ENCODE measurements at places on chromosomes 4 and X.

DNA sequence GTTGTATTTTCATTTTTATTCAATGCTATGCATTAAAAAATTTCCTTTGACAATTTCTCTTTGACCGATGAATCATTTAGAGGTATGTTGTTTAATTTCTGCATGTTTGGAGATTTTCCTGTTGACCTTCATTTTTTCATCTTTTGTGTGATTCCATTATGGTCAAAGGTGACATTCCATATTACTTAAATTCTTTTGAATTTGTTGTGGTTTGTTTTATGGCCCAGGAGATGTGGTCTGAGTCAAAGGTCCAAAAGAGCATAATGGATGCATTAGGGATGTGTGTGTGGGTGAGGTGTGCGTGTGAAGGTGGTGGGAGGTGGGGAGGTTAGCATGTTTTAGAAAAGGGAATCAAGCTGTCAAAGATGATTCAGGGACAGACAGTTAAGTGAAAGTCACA, 76.0 kb upstream of the GIMD1 start:
- no peak for DNase-seq

DNA sequence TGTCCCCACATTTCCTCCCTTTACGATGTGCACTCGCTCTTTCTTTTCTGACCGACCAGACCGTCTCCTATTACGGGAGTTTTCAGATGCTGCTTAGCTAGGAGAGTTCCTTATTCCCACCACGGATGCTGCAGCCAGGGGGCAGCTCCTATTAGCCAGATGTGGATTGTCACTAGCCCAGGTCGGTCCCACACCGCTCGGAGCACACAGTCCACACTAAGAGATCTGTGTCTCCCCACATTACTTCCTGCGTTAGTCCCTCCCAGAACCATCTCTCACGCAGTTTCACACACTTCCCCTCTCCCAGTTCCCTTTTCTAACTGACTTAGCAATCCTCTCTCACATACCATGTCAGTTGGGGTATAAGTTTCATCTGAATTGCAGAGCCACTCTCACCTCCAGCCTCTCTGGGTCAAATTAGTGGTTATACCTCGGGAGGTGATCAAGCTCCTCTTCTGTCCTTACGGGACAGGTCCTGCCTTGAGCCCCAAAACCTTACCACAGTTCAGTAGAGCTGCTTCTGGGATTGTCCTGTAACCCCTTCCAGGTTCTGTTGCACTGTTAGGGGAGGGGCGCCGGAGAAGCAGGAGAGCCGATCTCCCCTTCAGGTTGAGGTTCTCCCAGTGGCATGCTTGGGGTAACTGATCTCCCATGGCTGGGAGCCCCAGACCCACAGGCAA, 28.2 kb downstream of the SULT1E1 start:
- DNase-seq: no peak

DNA sequence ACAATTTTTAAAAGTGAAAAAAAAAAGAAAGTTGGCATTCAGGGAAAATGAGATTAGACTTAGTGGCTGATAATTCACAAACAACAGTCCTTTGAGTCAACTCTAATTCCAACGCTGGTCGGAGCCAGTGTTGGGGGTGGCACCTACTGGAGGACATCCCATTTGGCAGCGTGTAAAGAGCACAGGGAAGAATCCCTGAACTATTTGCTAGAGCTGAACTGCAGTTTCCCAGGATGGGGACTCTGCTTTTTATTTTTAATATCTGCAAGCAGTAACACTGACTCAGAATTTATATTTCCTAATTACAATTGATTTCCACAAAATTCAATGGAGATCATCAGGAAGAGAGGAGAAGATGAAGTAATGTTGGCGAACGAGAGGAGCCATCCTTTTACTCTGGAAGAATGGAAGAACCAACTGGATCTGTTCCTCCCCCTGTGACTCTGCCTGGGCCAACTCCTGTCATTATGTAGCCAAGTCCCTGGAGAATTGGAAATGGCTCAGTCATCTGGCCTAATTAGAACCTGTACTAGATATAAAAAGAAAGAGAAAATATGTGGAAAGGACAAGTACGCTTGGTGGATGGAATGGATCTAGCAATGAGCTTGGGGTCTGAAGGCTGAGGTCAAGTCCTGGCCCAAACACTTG, 76.7 kb downstream of the IRF2 start:
- no peak for DNase-seq

DNA sequence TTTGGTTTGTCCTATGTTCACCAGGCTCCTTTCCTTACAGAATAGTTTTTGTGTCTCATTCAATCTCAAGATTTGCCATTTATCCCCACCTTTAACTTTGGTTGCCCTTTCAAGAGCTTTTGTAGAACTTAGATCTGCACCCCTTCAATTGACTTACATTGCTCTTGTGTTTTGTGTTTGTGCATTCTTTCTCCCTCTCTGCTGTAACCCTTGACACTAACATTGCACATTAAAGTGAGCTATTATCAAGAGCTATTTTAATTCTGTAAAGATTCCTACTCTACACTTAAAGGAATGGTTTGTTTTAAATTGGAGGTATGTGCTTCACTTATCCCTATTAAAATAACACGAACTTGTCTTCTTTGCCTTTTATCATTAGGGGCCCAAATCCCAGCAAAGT, 65.3 kb downstream of the CDS1 start:
- DNase-seq: no peak

DNA sequence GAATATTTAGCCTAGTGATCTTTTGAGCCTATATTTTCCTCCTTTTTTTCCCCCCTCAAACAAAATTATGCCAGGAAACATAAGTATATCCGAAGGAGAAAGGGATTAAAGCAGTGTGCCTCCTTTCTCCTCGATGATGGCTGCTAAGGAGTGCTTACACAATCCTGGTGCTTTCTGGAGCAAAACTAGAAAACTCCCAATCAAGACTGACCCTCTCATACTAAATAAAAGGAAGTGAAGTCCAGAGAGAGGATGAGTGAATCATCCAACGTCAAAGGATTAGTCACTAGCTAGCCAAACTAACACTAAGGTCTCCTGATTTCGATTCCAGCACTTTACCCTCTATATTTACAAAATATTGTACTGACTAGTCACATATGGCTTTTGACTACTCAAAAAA, 146.8 kb downstream of the PPP3CA start:
- no peak for DNase-seq

- no peak for DNase-seq
These were observed 78.1 kb upstream of the TNIP3 start for GRCh38 chr4:121242188-121242750.

- no peak for DNase-seq
These were observed 252.7 kb downstream of the SPRY1 start for GRCh38 chr4:123649250-123649644.

DNA sequence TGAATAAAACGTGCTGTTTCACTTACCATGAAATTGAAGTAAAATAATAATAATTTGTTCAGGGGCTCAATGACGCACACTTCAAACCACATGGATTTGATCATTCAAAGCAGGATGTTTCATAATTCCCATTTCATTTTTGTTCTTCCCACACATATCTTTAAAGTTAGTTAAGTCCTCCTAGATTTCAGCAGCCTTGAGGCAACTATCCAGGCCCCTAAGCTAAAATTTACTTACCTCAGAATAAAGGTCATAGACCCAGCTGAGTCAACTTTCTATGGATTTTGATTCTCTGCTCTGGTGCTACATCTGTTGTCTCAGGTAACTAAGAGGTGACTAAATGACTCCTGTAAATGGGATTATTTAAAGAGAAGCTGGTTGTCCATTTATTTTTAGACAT, 25.0 kb downstream of the GPR174 start:
- DNase-seq: no peak

DNA sequence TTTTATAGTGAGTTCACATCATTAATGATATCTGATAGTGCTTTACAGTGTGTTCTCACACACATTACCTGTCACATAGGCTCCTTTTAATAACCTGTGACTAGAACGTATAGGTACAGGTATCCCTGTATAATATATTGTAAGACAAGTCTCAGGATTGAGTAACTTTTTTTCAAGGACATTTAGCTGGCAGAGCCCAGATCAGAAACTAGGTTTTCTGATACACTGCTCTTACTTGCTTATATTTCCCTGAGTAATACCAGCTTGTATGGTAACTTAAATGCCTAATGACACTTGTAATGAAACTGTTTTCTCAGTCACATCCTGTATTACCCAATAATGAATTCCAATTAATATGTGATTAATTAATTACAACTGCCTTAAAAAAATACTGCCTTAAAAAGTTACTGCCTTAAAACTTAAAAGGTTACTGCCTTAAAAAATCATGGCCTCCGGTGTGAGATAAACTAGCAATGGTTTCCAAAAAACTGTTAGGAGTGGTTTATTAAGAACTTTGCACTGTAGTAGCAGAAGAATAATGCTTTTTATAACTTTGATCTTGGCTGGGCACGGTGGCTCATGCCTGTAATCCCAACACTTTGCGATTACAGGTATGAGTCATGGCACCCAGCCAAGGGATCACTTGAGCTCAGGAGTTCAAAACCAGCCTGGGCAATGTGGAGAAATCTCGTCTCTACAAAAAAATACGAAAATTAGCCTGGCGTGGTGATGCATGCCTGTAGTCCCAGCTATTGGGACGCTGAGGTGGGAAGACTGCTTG, 11.9 kb downstream of the COPS4 start:
- DNase-seq: no peak

GRCh38 chr4:148782284-148782683, 340.1 kb upstream of the NR3C2 start:
- no peak for DNase-seq

GRCh38 chrX:48975041-48975440, 3.4 kb upstream of the KCND1 start:
- DNase-seq: no peak

DNA sequence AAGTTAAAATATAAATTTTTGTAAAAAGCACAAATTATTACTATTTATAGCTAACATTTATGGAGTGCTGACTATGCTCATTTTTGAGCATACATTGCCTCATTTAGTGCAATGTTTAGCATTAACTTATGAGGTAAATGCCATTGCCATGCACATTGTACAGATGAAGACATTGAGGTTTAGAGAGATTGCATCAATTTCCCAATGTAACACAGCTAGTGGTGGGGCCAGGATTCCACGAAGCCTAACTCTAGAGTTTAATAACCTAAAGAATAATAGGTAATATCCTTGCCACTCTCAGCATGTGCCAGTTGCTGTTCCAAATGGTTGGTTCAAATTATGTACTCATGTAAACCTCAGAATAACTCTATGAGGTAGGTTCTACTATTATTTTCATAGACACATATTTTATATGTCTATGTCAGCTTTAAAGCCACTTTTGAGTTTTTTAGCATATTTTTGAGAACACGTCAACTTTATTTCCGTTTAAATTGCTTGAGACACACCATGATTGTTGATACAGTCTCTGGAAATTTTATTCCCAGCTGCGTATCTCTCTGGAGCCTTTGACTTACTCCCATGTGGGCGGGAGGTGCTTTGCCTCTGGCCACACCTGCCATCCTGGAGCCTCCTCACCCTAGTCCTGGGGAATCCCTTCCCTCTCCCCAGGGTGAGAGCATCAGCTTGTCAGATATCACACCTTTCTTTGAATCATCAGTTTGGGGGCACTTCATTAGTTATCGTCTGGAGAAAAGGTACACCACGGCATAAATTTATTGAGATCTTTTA, 10.8 kb upstream of the ADH1A start:
- DNase-seq: no peak

DNA sequence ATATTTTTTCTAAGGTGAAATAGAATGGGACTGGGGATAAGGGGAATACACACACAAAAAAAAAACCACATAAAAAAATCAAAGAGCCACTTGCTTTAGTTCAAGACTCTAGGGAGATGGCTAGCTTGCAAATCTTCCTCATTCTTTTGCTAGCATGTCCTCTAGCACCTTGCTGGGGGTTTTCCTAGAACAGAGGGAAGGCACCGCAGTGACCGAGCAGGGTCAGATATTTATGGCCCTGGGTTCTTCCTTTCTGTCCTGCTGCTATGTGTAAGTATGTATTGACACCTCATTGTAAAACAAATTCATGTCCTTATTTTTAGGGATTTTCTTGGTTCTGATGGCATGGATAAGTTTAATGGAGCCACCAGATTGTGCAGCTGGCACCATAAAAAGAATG, 81.2 kb downstream of the SHISA3 start:
- no peak for DNase-seq

DNA sequence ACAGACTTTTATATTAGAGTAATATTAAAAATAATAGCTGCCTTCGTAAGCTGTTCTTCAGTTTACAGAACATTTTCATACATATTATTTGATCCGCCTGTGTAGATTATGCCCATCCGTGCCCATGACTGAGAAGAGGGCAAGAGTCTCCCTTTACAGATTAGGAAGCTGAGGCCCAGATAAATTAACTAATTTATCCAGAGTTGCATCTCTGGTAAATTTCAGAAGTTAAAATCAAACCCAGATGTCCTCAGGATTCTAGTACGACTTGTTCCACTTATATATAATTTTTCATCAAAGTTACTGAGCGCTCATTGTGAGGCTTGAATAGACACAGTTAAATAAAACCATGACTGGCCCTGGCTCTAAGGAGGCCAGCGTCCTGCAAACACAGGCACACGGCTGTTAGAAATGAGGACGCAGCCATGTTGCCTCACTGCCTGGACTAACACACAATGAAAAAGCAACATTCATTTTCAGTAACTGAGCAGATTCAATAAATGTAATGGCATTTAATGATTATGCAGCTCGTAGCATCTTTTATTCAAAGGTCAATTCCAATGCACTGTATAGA, 148.0 kb downstream of the TENM3 start:
- DNase-seq: no peak

GRCh38 chr4:161303551-161303950, 860.2 kb downstream of the FSTL5 start:
- DNase-seq: no peak

DNA sequence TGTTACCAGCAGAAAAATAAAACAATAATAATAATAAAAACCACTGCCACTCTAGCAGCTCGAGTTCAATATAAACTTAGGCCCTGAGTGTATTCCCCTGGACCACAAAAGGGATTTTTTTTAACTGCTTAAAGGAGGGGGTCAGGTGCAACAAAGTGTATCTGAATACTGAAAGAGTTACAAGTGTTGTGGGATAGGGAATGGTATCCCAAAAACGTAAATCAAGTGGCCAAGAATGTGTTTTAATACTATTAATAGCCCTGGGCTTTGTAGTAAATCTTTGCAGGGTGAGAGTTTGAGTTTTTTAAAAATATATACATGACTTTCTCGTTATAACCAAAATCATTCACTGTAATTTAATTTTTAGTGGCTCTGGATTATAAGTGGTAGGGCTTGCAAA, 860.1 kb upstream of the INTU start:
- DNase-seq: no peak

- DNase-seq: no peak
These were observed 5.0 kb downstream of the SLC6A8 start for GRCh38 chrX:153692611-153693156.

DNA sequence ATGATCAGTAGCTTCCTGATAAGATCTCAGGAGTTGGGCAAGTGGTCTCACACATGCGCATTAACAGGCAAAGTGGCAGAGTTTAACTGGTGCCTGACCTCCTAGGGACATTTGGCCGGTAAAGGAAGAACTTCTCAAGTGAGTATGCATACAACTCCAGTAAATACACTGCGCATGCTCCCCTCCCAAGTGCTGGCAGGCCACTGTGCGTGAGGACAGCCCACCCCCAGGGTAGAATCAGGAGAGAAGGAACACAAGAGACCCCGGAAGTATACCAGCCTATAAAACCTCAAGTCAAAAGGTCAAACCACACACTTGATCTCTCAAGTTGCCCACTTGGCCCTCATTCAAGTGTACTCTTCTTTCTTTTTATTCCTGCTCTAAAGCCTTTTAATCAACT, 225.5 kb upstream of the ANKRD50 start:
- no peak for DNase-seq

- no peak for DNase-seq
These were observed 40.8 kb downstream of the STK26 start for GRCh38 chrX:132063862-132064261.

Data from NCI-H1930 (cell line).